ENCODE measurements at places on chromosomes 3 and 15.

DNA sequence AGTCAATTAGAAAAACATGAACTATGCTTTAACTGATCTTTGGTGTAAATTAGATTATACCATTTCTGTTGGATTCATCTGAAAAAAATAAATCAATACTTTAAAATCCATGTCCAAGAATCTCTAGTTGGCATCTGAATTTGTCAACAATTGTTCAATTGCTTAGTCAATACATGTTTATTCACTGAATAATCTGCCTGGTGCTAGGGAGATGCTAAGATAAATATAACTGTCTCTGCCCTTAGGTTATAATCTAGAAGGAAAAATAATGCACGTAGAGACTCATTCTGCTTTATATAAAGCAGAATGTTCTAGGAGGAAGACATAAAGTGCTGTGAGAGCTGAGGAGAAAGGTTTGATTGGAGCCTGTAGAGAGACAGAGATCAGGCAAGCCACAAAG, 537.2 kb upstream of the IL12A start:
- DNase-seq = no peak

DNA sequence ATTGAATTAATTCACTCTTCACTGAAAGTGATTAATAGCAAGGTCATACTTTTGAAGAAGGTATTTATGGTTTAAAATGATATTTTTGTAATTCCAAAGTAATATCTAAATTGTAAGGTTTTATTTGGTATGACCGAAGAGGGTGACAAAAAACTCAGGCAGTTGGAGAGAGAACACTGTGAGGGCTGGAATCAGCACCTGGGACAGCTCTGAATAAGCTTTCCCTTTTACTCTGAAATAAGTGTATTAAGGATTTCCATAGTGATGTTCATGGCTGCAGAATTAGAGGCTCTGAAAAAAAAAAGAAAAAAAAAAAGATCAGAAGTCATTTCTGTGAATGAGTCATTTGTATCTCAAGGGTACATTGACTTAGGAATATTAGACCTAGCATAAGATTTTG, 299.5 kb downstream of the IL5RA start:
- DNase-seq = no peak

- no peak for DNase-seq
Measured at GRCh38 chr3:42298259-42298658, 32.3 kb upstream of the CCK start.

DNA sequence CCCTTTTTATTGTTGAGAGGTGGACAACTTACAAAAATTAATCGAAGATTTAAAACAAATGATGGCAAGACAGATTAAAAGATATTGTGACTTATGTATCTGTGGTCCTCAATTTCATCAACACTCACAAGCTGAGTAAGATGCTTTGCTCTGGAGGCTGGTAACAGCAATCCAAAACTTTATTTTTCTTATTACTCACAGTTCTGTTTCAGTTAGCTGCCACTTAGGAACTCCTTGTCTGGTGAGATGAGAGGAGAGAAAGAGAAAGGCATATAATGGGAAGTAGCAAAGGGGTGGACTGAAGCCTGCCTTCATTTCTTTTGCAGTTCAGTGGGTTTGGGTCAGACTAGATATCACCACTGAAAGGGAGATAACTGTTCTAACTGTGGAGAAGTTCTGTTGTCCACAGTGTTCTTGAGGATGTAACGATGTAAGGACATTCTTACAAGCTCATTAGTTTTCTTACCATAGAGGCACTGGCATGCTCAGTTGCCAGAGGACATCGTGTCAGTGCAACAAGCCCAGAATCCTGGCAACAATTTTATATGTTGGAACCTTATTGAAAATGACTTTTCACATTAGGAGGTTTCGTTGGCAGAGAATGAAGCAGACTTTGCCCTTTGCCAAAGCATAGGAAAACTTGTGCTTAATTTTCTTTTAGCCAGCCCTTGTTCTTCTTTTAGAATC, 93.6 kb downstream of the PLCL2 start:
- DNase-seq = no peak

DNA sequence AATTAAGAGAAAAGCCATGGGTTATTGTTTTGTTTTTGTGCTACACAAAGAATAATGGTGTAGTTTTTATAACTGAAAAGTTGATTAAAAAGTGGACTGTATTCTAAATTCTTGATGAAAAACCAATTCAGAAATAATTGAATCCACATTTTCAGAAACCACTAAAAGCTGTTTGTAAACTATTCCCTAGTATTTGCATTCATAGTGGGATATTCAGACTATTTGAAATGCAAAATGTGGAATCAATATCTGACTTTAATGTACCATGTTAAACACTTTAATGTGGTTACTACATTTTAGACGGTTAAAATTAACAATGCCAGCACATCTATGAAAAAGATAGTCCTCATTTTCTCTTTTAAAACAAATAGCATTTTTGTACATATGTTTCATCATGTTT, 104.6 kb downstream of the ZIC4 start:
- DNase-seq = no peak

GRCh38 chr15:66775127-66776105, 73.4 kb downstream of the SMAD6 start:
- no peak for DNase-seq

DNA sequence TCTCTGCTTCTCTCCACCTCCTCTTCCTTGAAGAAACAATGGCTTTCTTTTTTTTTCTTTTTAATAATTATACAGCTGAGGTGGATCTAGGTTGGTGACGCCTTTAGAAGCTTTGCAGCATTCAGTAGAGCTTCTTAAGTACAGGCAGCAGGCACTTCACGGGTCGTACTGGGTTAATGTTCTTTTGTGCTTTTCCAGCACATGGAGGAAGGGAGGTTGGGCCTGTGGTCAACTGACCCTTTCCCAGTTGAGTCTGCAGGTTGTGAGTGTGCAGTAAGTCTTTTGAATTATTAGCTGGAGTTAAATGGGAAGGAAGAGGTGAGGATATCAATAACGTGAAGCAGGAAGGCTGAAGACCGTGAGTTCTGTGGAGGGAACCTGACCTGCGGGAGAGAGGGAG, 7.0 kb downstream of the TRAK1 start:
- DNase-seq = no peak

All from stimulated activated CD4-positive, alpha-beta T cell treated with anti-CD3 and anti-CD28 coated beads, Interleukin-1b, Interleukin-23, amount 100 ng/mL, for 1 hour (primary cell).